ENCODE measurements at places on chromosomes 1 and 21.

GRCh38 chr1:2133879-2134215 lies 60.7 kb downstream of the FAAP20 start:
- DNase-seq = no peak

GRCh38 chr1:178353524-178353923 lies 143.2 kb downstream of the CLEC20A start:
- DNase-seq = no peak

GRCh38 chr1:29527314-29528004 lies 291.1 kb downstream of the PTPRU start:
- no peak for DNase-seq

DNA sequence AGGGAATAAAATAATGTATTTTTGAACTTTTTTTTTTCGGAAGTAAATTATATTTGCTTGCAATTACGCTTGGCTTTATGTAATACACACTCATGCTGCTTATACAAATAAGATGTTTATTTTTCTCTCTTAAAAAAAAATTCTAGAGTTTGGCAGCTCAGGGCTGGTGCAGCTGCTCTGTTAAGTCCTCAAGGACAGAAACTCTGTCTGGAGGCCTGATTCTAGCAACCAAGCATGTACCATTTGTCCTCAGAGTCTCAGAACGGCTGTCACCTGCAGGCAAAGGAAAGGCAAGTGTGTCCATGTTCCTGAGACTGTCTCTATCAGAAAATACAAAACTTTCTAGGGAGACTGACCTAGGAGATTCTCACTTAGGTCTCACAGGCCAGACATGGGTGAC lies 23.2 kb upstream of the CLDN17 start:
- DNase-seq = no peak

GRCh38 chr1:58576325-58576726 lies 726 bp downstream of the TACSTD2 start:
- DNase-seq = no peak

DNA sequence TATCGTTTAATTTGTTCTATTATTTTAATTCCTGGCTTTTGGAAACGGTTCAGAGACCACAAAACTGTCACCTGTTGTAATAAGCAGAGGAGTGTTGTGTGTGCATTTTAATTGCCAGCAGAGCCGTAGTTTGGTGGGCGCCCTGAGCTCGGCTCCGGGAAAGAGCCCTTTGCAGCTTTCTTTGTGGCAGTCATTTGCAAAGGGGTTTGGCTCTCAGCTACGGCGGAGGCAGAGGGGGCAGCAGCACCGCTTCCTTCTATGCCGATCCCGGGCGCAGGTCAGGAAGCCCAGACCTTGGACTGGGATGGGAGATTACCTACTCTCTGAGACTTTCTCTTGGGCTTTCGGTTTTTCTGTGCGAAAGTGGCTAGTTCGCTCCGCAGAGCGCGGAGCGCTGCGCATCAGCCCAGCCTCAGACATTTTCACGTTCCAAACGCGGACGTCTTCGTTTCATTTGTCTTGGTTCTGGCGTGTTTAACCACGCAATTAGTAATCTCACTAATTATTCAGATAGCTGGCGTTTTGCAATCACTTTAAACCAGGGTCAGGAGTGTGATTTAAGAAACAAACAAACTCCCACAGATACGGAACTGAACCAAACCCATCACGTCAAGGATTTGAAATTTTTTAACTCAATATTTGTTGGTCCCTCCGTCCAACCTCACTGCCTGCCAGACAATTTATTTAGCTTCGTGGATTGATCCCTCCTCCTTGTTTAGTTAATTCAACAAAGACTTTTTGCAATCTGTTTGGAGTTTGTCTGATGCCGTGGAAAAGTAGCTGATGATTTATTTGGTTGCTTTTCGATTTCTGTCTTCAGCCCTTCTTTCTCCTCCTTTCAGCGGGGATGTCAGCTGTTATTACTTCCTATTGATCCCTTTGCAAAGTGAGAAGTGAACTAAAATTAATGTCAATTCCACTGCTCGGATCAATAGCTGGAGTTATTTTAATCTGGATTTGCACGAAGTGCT lies 3.9 kb downstream of the RNF220 start:
- DNase-seq = peak; percentile 83

DNA sequence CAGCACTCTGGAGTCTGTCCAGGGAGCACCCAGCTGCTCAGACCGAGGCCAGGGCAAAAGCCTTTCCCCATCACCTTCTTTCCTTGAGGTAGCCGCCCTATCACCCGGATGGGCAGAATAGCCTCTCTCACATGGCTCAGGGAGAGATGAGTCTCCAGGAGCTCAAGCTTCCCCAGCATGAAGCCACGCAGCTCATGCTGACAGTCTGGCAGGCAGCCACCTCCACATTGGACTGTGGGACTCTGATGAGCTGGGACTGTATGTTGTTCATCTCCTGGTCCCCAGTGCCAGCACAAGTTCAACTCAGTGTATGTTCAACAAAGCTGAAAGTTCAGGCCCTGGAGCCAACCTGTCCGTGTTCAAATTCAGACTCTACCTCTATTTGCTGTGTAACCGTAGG lies 75.2 kb upstream of the ZC3H12A start:
- no peak for DNase-seq

DNA sequence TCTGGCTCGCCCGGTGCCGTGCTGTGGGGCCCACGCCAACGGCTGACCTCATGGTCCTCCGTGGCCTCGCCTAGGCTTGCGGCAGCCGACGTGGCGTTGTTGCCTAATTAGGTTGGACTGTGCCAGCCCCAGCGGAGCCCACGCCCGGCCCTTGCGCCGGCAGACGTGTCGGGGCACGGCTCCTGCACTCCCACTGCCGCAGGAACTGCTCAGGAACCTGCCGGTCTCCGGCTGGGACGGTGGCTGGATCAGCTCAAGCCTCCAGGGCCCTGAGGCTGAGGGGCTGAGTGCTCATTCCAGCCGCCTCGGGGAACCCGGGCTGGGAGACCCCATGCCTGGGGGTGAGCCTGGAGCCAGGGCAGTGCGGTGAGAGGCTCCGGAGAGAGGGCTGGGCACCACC lies 16.1 kb upstream of the PEX10 start:
- no peak for DNase-seq

DNA sequence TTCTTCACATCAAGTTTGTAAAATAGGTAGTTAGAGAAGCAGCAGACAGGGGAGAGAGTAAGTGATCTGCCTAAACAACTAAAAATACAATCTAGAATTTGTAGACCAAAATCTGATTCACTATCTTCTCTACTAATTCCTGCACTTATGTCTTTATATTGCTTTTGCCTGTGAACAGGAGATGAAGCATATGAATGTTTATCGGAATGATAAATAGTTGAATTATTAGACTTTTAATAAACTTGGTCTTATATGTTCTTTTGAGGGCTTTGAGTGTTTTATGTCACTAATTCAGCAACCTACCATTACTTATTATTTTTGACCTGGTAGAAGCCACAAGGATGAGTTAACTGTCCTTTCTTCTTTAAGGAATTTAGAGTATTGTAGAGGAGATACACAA lies 2.3 kb downstream of the DESI2 start:
- DNase-seq = no peak

DNA sequence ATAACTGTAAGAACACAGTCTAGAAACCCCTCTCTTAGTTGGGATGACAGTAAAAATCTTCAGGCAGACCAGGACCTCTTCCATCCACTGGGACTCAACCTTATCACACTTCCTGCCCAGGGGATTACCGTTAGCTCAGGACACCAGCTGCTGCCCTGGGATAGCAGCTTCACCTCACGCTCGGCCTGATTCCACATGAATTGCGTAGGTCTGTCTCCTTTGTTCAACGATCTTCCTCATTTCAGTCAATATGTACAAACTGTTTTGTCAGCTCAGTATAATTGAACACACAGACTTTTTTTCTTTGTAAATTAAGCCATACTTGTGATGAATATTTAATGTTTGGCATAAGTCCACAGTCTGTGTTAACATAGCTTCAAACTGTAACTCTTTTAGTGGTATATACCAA lies 290.4 kb downstream of the GRIK1 start:
- no peak for DNase-seq

GRCh38 chr1:117959364-117959763 lies 29.8 kb downstream of the WDR3 start:
- DNase-seq = no peak

DNA sequence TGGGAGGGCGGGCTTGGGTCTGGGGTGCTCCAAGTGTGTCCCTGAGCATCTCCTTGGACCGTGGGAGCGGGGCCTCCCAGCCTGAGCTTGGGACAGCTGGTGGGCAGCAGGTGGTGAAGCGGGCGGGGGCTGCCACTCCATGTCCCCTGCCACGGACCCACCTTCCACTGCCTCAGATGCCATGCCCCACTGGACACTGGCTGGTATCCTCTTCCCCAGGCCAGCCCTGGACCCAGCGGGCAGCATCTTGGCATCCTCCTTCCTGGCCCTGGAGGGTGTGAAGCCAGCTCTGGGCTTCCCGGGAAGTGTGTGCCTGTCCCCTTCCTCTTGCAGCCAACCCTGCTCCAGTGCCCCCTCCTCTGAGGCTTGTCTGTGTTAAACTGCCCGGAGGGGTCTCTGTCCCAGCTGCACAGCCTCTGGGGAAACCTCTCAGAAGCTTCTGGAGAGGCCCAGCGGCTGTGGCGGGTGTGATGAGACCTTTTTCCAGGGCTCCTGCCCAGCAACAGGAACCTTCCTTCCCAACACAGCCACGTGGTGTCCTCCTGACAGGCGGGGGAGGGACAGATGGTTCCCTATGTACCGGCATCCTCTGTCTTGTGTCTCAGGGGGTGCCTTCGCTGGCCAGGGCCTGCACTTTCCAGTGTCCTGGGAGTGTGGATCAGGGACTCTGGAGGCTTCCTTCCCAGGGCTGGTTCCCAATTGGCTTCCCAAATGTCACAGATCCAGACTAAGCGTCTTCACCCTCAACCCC lies 81.6 kb upstream of the DISP3 start:
- no peak for DNase-seq

DNA sequence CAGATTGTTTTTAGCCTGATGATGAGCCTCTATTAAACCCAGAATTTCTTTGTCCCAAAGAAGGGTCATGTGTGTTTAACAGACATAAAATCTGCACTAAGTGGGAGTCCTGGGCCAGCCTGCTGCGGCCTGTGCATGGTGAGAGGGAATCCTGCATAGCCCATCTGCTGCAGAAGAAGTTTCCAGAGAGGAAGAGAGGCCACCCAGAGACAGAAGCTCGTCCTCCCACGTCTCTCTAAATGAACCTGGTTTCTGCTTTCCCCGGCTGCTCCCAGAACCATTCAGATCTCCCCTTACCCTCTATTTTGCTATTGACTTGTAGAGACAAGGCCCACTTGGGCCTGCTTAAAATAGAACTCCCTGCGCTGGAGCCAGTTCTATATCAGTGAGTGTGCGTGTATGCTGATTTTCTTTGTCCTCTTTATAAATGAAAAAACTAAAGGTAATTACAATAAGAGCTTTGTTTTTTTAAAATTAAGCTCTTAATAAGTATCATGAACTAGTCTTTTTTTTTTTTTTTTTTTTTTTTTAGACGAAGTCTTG lies 142.8 kb upstream of the RAB4A start:
- DNase-seq = no peak

DNA sequence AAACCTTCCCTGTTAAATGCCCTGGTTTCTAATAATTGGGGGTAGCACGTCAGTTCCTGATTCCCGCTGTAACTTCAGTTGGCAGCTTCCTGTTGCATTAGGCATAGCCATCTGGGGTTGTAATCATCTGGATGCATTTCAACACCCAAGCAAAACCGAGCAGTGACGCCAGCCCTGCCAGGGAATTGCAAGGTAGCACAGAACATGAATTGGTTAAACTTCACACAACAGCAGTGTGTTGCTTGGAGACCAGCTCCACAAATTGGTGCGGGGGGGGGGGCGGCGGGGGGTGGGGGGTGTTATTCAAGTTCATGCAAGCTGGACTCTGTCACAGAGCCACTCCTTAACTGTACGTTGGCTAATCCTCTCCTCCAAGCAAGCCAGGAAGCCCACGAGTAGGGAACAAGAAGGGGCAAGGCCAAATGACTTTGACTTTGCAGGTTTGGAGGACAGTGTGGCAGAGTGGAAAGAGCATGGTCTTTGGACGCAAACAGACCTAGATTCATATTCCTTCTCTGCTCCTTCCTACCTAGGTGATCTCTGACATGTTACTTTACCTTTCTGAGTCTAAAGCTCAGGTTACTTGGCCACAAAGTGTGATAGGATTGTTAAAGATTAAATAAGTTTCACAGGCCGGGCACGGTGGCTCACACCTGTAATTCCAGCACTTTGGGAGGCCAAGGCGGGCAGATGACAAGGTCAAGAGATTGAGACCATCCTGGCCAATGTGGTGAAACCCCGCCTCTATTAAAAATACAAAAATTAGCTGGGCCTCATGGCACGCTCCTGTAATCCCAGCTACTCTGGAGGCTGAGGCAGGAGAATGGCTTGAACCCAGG lies 4.7 kb downstream of the LAX1 start:
- peak; percentile 35 for DNase-seq

GRCh38 chr1:15962176-15962575 lies 13.7 kb downstream of the ZBTB17 start:
- DNase-seq = no peak

DNA sequence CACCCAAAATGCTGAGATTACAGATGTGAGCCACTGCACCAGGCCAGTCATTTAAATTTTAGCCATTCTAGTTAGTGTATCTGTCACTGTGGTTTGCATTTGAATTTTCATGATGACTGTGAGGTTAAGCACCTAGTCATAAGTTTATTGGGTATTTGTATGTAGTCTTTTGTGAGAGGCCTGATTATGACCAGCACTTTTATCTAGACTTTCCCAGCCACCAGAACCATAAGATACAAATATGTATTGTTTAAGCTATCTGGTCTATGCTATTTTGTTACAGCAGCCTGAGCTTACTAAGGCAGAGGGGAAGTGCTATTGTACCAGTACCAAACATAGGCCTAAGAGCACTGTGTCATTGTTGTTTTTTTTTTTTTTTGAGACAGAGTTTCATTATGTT lies 19.9 kb upstream of the DNAJC6 start:
- no peak for DNase-seq
